Activated CD4-positive, alpha-beta T cell treated with anti-CD3 and anti-CD28 coated beads, Interleukin-2, Interleukin-6, amounts not matched to agents 100 ng/mL and 50 ng/mL, durations not matched to agents 16 hours and 8 hours (primary cell): ENCODE measurements at places on chromosomes 4 and X.

DNA sequence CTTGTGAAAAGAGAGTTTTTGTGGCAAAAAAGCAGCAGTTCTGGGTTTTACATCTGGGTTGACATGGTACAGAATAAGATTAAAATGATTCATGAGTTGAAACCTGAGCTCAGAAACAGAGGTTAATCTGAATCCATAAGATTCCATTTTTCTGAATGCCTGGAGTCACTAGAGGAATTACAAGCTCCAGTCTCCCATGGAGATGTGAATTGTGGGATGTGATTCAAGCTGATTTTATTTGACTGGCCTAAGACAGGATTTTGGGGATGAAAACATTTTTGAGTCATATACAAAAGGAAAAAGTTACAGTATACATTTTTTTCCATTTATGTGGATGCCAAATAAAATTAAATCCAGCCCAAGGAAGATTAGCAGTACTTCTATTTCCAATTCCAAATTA, 161.1 kb downstream of the RBM46 start:
- DNase-seq, result no peak

- DNase-seq, result no peak
These were observed 1722.9 kb upstream of the PCDH10 start for GRCh38 chr4:131426023-131426758.

GRCh38 chrX:139762400-139763183, 54.6 kb upstream of the MCF2 start:
- DNase-seq, result no peak

GRCh38 chr4:137531168-137531985, 917 bp downstream of the PCDH18 start:
- no peak for DNase-seq

DNA sequence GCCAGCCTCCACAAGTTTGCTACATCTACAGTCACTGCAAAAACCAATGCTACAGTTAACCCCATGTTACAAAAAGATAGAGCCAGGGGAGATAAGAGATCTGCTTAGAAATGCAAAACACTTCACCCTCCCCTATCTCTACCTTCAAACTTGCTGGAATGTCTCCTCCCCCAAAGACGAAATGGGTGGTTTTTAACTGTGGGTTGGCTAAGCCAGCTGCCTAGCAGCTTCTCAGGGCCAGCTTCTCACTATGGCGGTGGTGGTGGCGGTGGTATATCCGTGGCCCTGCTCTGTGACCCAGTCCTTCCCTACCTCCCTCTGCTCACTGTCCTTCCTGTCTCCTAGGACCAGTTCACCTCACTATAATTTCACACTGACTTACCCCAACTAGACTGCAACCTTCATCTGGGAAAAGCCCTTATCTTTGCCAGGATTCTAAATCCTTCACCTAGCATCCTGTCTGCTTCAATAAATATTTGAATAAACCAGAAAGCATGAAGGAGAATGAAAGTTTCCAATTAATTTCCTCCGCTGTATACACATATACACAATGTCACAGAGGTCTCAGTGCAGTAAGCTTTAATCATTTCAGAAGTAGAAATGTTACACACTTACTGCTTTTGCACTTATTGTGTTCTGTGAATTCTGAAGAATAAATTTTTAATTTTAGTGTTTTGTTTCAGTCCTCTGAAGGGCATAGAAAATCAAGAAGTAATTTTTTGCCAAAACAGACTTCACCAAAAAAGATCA, 46.3 kb downstream of the SH3KBP1 start:
- peak; percentile 75 for DNase-seq

- no peak for DNase-seq
These were observed 1233.4 kb upstream of the ADGRL3 start for GRCh38 chr4:59966758-59967157.

- no peak for DNase-seq
These were observed 23.3 kb upstream of the CHRNA9 start for GRCh38 chr4:40311811-40312346.

DNA sequence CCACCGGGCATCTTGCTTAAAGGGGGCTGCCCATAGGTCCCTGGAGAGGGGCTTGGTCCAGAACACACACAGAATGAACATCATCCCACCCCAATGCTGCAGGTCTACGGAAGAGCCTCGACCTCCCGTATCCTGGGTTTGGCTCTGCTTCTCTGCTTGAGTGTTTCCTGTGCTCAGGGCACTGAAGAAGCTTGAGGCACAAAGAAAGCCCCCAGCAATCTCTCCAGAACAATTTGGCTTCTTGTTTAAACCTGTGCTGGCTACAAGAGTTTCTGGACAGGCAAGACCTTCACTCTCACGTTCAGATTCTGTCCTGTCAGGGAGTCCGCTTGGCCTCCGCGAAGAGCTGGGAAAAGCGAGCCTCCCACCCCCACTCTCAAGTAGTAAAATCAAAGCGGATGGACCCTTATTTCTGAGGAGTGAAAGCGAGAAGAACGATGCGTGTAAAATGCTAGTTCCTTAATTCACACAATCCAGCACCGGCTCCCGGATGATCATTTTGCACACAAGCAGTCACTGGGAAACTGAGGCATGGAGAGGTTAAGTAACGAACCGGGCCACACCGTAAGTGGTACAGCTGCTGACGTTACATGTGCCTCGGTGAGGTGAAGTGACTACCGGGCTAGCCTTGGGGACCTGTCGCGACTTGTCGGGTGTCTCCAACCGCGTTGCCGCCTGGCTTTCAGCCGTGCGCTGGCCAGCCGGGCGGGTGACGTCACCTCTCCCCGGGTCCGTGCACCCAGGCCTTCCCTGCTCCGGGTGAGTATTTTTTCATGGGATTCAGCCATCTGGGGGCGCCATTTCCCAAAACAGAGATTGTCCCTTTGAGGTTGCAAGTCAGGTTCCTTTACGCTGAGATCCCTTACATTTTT, 3.1 kb upstream of the SFRP2 start:
- peak; percentile 38 for DNase-seq

- DNase-seq, result no peak
These were observed 37.9 kb downstream of the RAB40AL start for GRCh38 chrX:102975016-102975415.

GRCh38 chrX:134075894-134076718, 90.7 kb upstream of the GPC3 start:
- no peak for DNase-seq

DNA sequence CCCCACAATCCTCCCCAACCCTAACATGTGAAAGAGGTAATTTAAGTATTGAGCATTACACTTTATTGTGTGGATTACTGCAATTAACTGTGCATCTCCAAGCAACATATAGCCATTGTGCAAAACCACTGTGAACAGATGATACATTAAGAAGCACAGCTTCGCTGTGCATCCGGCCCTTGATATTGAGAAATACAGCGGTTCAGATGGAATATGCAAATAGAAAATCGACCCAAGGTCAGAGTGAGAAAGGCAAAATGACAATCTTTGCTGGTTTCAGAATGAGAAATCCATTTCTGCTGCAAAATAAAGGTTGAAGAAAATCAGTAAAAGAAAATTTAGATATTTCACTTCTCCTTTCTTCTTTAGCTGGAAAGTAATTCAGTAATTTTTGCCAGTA, 805.9 kb upstream of the GRID2 start:
- DNase-seq, result no peak

DNA sequence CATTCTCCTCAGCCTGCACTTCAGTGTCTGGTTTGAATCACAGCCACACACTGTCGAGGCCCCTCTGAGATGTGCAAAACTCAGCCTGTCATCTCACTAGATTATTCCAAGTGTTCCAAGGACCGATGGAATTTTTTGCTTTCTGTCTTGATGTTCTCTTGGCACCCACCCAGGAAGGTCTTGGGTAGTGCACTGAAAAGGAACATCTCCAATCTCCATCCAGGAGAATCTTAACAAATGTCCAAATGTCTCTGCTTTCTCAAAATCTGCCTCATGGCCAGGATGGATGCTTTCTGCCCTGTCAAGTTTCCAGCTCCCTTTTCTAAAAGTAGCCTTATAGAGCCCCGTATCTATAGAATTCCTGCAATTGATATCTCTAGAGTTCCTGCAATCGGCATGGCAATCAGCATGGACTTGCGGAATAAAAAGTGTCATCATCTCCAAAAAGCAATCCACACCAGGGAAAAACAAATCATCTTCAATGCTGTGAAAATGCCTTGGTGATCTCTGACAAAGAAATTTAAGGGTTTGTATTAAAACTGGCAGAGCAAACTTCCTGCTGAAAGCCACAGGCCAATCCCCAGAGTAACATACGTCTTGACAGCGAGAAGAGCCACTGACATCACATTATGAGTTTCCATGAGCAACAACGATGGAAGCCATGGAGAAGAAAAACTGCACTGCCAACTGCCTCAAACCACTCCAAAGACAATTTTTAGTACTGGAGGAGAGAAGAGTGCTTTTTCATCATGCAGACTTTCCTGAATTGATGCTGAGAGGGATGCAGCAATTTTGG, 215.3 kb upstream of the FAM9B start:
- DNase-seq, result no peak

- DNase-seq, result no peak
These were observed 16.5 kb downstream of the CYBB start for GRCh38 chrX:37796310-37796709.

DNA sequence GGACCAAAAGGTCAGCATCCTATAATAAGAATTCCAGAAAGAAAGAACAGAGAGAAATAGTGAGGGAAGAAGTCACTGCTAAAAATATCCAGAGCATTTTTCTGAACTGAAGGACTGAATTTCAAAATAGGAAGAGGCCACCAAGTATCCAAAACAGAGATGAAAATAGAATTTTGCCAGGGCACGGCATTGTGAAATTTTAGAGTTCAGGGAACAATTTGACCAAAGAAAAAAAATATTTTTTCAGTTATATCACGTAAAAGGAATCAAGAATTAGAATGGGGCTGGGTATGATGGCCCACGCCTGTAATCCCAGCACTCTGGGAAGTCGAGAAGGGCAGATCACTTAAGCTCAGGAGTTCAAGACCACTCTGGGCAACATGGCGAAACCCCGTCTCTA, 65.4 kb downstream of the FGFBP1 start:
- DNase-seq, result no peak

DNA sequence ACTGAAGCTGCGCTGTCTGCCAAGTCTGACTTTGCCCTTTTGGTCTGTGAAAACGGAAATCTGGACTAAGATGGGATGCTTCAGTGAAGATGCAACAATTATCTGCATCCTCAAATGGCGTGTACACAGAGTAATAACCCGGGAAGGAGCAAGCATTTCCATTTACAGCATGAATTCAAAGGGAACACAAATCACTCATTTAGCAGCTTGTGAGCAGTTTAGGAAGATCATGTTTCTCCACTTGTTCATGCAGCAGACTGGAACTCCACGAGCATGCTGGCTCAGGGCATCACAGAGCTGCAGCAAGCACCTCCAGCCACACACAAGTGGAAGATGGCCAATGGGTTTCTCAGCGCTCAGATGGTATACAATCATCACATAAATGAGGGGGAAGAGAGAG, 175.5 kb downstream of the NLGN4X start:
- no peak for DNase-seq

GRCh38 chrX:103831342-103831802, 685 bp downstream of the RAB9B start:
- DNase-seq, result peak; percentile 66

GRCh38 chrX:9940421-9940820, 26.7 kb upstream of the CLDN34 start:
- DNase-seq, result no peak

DNA sequence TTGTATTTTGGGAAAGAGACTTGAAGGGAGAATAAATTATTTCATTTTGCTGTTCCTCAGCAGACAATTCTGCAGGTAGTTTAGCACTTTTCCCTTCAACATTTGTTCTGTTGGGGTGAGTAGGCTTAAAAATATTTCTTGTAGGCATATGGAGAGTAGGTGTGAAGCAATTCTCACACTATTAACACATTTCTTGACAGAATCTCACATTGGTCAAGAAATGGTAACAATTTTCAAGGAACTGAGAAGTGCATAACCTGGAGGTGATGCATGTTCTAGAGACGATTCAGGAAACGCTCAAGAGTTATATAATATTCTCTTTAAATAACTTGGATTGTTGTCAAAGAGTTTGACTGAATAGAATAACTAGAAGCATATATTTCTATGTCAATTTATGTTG, 658.2 kb downstream of the STIM2 start:
- DNase-seq, result no peak
